NCI-H1436 (cell line): ENCODE measurements at places on chromosomes 11 and 22.

- no peak for DNase-seq
Observed at GRCh38 chr11:70863186-70863585, 389.2 kb downstream of the SHANK2 start.

DNA sequence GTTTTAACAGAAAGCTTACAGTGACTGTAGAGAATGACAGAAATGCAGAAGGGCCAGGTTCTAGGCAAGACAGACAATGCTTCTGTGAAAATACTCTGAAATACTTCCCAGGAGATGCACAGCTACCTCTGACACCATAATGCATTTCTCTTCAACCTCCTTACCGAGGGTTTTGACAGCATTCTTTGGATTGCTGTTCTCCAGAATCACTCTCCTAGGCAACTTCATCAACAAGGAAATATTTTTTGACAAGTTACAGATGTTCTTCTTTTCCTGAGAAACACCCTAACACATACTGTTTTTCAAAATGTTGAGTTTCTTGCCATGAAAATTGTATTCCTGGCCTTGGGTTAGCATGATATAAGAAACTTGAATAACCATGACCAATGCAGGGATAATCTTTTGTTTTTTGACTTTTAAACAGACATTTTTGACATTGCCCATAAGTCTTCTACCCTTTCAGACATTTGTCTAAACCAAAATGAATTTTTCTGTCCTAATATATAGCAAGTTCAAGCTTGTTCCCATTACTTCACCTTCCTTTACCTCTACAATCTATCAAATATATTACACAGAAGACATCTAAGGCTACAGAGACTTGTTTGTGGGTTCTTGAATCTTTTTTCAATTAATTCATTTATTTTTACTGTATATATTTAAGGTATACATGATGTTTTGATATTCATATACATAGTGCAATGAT is 108.1 kb downstream of the CCDC34 start:
- DNase-seq = no peak

GRCh38 chr11:45885274-45885920 is at the start of gene MAPK8IP1:
MAPK8IP1 (plus strand) TSS chr11:45885651; CDS start chr11:45885821, 170 bp downstream.
- peak; percentile 68 for DNase-seq

- no peak for DNase-seq
Observed at GRCh38 chr22:33030923-33031525, 27.2 kb downstream of the SYN3 start.

GRCh38 chr22:30717331-30717921 is 22.8 kb downstream of the OSBP2 start:
- no peak for DNase-seq

- DNase-seq = no peak
Observed at GRCh38 chr22:26891429-26891828, 234.0 kb downstream of the MIAT start.
